Activated CD4-positive, alpha-beta T cell treated with anti-CD3 and anti-CD28 coated beads, Interleukin-10, Interleukin-2, amounts not matched to agents 100 ng/mL and 50 ng/mL, durations not matched to agents 16 hours and 8 hours (primary cell): ENCODE measurements at places on chromosomes 5 and 9.

DNA sequence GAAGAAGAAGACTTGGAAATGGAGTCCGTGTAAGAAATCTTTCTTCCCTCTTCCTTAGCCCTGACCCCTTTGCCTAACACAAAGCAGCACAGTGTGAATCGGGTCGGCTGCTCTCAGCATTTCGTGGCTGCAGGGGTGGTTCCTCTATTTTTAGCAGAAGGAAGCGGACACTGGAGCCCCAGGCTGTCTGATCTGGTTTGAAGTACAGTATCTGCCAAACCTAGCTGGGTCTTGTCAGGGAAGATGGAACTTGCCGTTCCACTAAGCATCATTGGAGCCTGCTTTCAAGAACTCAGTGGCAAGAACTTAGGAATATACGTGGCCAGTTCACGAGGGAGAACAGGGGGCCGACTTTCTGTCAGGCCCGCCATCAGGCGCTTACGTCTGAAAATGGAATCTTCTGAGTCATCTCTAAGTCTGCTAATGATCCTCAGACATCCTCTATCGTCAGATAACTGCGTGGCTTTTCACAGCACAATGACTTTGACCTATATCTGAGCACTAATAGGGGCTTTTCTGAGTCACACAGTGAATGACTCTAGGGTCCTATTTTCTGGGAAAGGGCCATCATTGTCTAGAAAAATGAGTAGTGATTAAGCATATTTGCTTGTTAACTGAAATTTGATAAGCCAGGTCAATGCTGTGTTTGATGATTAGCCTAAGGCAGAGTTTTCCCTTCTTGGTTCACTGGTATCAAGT is 43.3 kb upstream of the NCS1 start:
- peak; percentile 88 for DNase-seq

GRCh38 chr5:42894057-42894456 is 82.4 kb upstream of the SELENOP start:
- DNase-seq = no peak

GRCh38 chr9:27109621-27110020 is 596 bp downstream of the TEK start:
- DNase-seq = no peak

DNA sequence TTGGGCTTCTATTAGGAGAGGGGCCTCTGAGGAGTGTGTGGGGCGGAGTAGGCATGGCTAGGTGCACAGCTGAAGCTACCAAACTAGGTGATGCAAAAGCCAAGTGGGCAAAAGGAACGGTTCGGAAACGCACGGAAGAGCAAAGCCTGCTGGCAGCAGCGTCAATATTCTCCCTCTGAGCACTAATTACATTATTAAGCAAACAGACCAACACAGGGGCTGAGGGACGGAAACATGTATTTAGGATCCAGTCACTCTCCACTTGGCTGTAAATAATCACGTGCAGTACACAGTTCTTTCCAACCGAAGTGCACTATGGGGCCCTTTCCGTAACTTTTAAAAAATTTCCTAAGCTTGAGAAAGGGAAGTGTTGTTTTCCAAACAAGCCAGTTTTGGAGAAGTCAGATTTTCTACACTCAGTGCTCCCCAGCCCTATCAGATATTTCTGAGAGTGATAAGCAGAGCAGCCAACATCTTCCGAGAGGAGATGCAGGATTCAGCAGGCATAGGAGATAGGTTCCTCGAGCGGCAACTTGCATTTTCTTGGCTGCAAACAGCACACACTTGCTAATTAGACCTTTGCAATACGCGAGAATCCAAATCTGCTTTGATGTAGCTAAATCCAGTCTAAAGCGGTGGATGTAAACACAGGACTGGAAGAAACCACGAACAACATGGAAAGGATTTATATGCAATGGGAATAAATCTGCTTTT is 217.2 kb upstream of the TBCA start:
- DNase-seq = no peak

DNA sequence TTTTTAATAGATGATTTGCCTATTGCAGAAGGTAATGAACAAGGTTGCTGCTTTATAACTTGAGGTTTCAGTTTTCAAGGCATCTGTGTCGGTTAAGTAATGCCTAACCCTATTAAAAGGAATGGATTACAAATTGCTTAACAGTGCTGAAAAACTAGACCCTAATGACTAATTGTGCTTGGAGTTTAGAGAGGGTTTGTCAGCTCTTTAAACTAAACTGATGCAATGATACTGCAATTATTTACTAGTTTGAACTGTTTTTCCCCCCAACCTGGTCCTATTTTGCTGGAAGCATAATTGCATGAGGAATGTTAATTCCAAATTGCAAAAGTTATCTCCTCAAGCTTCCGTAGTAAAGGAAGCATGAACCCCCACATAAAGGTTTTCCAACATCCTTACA is 39.3 kb upstream of the TLX3 start:
- no peak for DNase-seq

GRCh38 chr5:107428303-107428813 is 242.4 kb downstream of the EFNA5 start:
- no peak for DNase-seq

GRCh38 chr9:96509848-96510247 is 59.9 kb downstream of the HABP4 start:
- no peak for DNase-seq

GRCh38 chr5:168302785-168303184 is 11.3 kb downstream of the WWC1 start:
- DNase-seq = no peak

DNA sequence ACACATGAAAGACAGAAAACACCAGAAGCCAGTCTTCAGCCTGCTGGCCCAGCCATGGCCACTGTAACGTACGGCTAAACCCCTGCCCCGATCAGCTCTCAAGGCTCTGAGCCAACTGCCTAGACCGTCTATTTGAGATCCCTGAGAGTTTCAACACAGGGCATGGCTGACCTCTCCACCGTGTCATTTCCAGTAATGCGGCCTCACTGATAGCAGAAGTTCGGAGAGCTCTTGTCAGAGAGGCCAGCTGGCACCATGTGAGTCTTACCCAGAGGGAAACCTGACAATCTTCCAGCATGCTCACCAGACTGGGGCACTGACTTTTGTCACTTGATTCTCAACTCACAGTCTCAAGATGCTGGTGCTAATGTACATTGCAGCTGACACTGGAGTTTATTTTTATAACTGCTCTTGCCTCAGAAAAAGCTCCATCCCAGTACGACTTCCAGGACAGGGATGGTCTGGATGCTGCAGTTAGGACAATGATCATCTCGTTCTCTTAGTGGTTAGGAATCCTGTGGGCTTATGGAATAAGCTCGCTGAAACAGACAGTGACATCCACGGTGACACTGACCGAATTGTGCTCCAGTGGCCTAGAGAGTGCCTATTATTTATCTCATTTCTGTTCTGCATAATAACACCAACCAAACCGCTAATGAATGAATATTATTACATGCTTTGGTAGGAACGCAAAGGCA is 372.7 kb downstream of the ICE1 start:
- no peak for DNase-seq

GRCh38 chr5:6401410-6401809 is 23.1 kb upstream of the MED10 start:
- no peak for DNase-seq

- DNase-seq = no peak
Observed at GRCh38 chr5:154369682-154370081, 76.1 kb upstream of the SAP30L start.
